Esophagus squamous epithelium (tissue), 5 donors: ENCODE measurements at places on chromosomes 7 and 10.

DNA sequence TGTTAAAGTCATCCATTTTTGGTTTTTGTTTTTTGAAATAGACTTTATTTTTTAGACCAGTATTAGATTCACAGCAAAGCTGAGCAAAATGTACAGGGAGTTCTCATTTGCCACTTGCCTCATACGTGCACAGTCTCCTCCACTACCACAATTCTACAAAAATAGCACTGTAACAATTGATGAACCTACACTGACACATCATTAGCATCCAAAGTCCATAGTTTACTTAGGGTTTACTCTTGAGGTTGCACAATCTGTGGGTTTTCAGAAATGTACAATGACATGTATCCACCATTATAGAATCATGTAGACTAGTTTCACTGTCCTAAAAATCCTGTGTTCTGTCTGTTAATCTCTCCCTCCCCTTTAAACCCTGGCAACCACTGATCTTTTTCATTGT lies 125.8 kb upstream of the PDSS1 start:
- DNase-seq: no peak

DNA sequence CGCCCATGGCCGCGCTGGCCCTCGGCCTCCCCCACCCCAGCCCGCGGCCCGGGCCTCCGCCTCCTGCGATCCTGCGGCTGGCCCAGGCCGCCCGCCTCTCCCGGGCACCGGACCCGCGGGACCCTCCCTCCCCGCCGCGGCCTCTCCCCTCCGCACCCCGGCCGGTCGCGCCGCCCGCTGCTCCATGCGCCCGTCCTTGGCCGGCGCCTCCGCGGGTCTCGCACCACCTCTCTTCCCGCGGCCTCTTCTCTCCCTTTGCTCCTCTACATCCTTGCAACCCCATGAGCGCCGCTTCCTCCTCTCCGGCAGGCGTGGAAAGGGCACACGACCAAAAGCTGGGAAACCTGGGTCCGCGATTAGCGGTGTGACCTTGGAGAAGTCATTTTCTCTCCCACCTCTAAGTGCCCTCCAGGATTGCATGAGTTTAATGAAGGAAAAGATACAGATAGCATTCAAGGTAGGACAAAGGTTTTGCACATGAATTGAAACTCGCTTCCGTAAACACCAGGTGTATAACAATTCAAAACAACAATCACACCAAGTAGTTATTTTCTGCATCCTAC lies 448 bp upstream of the SRPK2 start:
- no peak for DNase-seq

GRCh38 chr7:151868396-151869108 lies 8.4 kb downstream of the PRKAG2 start:
- no peak for DNase-seq

GRCh38 chr7:41133690-41134299 lies 569.1 kb downstream of the INHBA start:
- DNase-seq: no peak

DNA sequence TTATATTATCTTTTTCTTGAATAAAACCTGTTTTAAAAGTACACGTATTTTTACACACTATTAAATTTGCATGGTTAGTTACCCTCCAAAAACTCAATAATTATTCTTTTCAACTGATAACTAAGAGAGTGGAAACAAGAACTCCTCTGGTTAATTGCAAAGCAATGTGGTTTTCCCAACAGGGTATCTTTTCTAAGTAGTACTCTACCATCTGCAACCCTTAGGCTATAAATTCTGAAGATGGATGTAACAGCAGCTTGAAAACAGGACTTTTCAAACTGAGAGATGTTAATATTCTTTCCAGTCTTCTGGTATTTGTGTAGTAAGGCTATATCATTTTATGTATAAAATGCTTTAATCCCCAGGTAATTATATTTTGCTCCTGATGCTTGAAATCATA lies 916.1 kb upstream of the POT1 start:
- DNase-seq: no peak

- DNase-seq: no peak
Measured at GRCh38 chr10:91410638-91411371, 661 bp downstream of the HECTD2 start.

DNA sequence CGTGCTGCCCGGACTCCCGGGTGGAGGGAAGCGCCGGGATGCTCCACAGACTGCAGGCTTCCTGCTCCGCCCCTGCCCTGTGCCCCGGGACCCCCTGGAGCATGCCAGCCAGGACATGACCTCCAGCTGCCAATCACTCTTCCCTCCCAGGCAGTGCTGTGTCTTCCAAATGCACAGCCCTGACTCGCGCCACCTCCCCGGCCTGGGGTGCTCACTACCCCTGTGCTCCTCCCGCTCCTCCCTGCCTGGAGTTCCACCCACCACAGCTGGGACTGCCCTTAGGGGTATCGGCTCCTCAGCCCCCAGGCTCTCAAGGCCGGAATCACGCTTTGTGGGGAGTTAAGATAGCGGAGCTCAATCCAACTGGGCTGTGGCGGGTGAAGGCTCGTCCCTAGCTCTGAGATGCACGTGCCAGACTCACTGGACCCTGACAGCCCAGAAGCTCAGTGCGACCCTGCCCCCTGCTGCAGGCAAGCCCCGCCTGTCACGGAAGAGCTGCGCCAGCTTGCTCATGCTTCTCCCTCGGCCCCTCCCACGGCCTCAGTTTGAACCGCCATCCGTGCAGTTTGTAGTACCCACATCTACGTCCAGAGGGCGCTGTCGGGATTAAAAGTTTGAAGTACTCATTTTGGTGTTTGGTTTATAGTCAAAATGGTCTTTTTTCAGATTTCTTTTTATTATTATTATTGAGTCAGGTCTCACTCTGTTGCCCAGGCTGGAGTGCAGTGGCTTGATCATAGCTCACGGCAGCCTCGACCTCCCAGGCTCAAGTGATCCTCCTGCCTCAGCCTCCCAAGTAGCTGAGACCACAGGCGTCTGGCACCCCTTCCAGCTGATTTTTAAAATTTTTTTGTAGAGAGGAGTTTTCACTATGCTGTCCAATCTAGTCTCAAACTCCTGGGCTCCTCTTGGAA lies 142.5 kb upstream of the TCERG1L start:
- no peak for DNase-seq

DNA sequence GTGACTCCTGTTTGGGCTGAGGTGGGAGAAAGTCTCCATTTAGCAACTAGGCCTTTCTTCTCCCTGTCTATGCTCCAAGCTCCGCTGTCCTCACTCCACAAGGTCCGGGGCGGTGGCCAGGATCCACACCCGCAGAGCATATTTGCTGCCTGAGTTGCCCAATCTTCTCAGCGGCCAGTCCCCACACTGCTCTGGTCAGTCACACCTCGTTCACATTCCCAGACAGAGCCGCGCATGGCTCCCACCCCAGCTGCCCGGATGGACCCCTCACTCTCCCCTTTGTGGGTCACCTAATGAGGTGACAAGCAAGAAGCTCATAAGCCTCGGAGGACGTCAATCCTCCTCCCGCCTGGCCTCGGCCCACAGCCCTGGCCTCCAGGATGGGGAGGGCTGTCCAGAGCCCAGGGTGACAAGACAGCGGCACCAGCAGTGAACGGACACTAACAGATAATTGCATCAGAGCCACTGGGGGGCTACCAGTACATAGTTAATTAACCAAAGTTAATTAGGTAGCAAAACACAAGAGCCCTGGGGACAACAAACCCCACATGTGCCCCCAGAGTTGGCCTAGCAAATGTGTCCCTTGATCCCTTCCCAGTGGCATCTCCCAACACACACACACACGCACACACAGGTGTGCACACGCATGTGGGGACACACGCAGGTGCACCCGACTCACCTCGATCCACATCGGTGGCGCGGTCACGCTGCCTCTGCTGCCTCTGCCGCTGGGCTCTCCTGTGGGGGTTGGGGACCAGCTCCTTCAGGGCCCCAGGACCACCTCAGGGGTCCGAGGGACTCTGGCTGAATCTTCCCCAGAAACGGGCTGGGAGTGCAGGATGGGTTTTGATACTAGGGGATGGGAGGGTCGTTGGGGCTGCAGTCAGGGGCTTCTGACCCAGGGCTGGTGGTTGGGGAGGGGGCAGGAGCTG lies 11.8 kb downstream of the EPHA1 start:
- no peak for DNase-seq

DNA sequence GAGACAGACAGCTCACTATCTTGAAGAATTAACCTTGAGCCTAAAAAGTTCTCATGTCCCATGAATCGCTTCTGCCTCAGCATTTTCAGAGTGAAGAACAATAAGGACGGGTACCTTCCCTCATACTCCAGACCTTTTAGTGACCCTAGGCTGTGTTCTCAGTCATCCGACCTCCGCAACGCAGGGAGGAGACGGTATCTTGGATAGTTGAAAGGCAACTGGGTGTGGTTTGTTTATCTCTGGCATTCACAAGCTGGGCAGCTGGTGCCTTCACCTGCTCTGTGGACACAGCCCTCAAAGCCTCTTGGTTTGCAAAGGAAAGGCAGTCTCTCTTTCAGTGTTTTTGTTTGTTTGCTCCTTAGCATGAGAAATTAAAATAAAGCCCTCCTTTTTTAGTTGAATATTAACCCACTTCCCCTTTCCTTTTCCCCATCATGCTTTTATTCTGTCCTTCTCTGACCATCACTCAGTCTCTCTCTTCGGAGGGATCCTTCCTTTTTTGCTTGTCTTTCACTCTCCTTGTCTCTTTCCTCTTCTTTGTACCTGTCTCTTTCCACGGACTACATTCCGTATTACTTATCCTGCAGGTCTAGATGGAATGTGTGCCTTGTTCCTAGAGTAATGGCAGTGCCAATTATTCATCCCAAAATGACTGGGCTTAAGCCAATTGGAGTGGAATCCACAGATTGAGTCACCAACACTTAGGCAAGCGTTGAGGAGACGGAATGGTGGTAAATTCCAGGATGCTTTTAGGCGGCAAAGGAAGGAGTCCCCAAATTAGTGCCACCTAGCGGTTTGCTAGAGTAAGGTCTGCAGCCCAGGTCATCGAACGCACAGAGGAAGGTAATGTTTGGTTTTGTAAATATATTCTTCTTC lies 45.8 kb downstream of the PRR15 start:
- DNase-seq: no peak

DNA sequence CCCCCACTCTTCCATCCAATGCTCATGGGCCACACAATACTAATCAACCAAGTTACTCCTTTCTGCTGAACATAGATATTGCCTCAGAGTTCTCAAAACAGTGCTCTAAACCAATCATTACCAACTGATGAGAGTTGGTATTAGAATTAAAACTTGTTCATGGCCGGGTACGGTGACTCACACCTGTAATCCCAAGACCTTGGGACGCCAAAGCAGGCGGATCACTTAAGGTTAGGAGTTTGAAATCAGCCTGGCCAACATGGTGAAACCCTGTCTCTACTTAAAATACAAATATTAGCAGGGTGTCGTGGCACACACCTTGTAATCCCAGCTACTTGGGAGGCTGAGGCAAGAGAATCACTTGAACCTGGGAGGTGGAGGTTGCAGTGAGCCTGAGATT lies 8.2 kb downstream of the TM9SF3 start:
- no peak for DNase-seq

DNA sequence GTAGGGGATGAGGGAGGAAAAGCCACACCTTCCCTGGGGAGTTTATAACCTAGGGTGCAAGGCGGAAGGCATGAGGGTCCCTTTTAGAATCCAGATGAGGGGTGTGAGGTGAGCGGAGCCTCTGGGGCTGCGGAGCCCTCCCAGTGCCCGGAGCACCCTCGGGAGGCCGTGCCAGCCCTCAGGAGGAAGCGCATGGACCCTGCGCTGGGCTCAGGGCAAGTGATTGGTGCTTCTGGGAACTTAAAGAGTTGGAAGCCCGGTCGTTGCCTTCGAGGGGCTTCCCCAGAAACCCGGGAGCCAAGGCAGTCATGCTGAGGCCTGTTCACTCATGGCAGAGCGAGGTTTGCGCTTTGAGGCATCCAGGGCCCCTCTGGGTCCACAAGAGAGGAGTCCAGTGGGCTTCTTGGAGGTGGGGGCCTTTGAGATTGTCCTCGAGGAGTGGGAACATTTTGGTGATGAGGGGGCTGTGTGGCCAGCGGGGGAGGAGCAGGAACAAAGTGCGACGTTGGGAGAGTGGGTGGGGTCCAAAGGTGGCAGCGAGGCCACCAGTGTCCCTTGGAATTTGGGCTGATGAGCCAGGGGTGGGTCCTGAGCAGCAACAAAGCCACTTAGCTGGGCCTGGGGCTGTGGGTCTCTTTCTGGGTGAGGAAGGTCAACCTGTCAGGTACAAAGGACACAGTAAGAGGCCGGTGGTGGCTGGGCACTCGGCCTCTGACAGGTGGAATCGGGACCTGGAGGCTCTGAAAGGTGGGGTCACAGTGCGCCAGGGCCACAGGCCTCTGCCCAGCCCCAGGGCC lies 79.9 kb downstream of the MKI67 start:
- no peak for DNase-seq

GRCh38 chr7:98202367-98203195 lies 8.7 kb upstream of the BHLHA15 start:
- DNase-seq: no peak
